ENCODE measurements at places on chromosomes 16 and 17. TPM values are rescaled to one million over a fixed set of nuclear protein-coding genes. Genes with fewer than 3 reads are reported as not detected.

- no peak for DNase-seq
Observed at GRCh38 chr16:84579936-84580335, 37.9 kb downstream of the COTL1 start.

DNA sequence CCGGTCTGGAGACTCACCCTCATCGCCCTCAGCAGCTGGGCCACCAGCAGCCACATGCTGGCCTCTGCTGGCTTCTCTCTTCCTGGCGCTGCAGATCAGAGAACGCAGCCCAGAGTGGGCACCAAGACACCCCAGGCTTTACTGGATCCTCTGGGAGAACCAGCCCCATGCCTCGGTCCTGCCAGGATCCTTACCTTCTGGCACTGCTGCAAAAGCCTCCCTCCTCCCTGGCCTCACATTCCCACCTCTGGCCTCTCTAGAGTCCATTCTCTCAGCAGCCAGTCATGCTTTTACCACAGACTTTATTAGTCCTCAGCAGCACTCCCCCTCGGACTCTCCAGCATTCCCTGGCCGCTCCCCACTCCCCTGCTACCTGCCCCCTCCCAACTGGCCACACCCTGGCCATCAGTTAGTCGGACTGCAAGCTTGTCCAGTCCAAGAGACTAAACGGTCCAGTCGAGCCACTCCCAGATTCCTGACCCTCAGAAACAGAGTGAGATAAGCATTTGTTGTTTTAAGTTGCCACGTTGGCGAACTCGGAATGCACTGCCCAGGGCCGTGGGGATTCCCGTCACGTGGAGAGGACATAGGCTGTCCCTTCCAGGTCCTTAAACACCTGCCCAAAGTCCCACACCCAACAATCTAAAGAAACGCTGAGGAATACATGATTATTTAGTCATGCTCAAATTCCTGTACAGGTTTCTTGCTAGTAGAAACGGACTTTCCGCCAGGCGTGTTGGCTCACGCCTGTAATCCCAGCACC lies 5.9 kb upstream of the SPG7 start:
- no peak for DNase-seq

- DNase-seq: no peak
Observed at GRCh38 chr16:67456391-67457081, 24.4 kb downstream of the ATP6V0D1 start.

- DNase-seq: no peak
Observed at GRCh38 chr17:74431568-74432423, at the start of gene GPRC5C. Gene GPRC5C (plus strand): TSS chr17:74432088. CDS start chr17:74439777, 7,689 bp downstream.

- no peak for DNase-seq
Observed at GRCh38 chr16:89915303-89916232, 3.1 kb upstream of the MC1R start.

The CPHXL2 gene
- polyA plus RNA-seq: not detected

The KRT33B gene
- polyA plus RNA-seq: not detected

The FAM171A2 gene
- 36.3 TPM for polyA plus RNA-seq

DNA sequence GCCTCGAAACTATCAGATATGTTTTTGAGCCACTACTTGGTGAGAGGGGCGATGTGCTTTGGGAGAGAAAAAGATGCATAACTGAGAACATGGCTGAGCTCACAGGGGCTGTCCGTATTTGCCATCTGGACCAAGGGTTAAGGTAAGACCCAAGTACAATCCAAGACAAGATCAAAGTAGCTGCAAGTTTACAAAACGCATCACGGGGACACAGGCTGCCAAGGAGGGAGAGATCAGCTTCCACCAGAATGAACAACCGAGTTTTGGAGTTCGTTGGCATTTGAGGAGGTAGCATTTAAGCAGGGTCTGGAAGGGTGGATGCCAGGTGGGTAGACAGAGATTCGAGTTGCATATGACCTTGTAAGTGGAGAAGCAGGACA lies 2.2 kb downstream of the PITPNC1 start:
- no peak for DNase-seq

GRCh38 chr17:59418732-59419166 lies 87.3 kb downstream of the YPEL2 start:
- DNase-seq: no peak

- DNase-seq: no peak
Observed at GRCh38 chr17:16905593-16906191, 66.2 kb downstream of the TNFRSF13B start.

DNA sequence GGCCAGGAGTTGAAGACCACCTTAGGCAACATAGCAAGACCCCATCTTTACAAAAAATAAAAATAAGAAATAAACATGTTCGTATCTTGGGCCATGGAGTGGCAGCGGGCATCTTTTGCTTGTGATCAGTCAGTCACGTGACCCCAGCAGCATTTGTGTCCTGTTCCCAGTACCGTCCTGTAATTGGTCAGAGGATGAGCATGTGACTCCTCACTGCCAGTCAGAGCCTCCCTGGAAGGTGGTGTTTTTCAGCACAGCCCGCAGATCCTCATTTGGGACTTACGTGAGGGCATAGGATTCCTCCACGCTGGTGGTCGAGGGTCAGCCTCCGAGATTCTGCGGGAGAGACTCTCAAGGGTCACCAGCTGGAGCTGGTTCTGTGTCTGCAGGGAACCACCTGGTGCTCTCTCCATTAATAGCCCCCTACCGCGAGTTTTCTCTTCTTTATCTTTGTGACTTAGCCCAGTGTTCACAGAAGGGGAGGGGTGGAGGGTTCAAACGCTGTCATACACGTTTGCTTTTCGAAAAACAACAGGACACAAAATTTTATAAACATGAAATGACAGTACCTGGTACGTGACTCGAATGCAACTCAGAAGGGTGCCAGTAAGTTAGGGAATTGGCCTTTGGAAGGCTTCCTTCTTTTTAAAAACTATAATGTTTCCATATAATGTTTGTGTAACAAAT lies 17.2 kb downstream of the MRC2 start:
- no peak for DNase-seq

GRCh38 chr17:1515640-1516387 lies 598 bp downstream of the INPP5K start:
- DNase-seq: peak; percentile 84

- no peak for DNase-seq
Observed at GRCh38 chr16:77937473-77938149, 84.7 kb upstream of the CLEC3A start.

The PRSS33 gene
- polyA plus RNA-seq: 0.44 TPM

DNA sequence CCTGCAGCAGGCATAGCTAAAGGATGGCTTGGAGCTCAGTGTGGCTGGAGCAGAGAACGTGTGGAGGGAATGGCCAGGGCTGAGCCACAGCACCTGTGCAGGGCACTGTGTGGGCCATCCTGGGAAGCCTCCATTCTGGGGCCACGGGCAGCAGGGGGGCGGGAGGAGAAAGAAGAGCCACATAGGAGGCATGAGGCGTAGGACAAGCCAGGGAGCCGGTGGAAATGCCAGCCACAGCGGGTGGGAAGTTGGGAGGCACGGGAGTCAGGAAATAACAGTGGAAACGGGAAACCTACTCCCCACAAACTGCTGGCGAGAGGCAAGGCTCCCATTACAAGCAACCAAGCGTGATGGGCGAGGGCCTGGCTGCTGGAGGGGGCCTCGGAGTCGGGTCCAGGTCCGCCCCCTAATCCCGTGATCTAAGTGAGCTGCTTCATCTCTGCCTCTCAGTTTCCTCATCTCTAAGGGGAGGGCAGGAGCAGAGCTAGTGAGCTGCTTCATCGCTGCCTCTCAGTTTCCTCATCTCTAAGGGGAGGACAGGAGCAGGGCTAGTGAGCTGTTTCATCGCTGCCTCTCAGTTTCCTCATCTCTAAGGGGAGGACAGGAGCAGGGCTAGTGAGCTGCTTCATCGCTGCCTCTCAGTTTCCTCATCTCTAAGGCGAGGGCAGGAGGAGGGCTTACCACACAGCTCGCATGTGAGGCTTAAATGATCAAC lies 104.9 kb downstream of the ADCY9 start:
- no peak for DNase-seq

DNA sequence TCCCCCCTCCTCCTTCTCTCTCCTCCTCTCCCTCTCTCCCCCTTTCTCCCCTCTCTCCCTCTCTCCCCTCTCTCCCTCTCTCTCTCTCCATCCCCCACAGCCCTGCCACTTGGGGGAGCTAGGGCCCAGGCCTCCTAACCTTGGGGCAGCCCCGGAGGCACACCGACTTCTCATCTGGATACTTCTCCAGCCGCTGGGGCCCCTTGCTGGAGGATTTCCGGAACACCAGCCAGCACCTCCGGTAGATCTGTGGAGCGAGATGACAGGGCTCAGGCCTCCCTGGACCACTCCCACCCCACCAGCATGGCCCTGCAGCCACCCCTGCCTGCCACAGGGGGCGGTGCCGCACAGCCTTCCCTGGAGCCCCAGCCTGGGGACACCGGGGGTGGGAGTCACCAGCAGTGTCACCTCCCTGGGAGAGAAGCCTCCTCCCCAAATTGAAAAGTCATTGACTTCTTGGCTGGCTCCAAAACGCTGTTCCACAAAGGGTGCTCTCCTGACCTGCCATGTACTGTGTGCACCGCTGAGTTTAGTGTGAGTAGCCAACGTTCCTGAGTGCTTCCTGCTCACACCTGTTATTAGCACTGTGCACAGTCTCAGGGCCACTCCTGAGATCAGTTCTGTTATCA lies 10.5 kb downstream of the DOK4 start:
- no peak for DNase-seq

The KCNG4 gene
- polyA plus RNA-seq: not detected

The DOC2A gene
- 2.7 TPM for polyA plus RNA-seq

DNA sequence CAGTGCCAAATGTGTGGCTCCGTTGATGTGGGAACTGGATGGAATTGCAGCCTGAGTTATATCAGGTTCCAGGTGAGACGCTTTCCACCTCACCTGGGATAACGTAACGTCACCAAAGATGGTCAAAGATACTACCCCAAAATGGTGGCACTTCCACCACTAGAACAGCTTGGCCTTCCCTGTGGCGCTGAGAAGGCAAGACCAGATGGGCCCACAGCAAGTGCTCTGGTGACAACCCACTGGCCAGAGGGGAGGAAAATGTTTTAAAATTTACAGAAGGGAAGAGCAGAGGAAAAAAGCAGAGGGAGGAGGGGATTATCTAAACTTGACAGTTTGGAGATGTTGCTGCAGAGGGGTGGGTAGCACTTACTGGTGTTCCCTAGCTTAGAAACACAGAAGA lies 7.5 kb upstream of the ITGA2B start:
- DNase-seq: no peak

- no peak for DNase-seq
Observed at GRCh38 chr17:76920364-76921139, 52.3 kb downstream of the MGAT5B start.

The PARN gene
- 38.1 TPM for polyA plus RNA-seq

DNA sequence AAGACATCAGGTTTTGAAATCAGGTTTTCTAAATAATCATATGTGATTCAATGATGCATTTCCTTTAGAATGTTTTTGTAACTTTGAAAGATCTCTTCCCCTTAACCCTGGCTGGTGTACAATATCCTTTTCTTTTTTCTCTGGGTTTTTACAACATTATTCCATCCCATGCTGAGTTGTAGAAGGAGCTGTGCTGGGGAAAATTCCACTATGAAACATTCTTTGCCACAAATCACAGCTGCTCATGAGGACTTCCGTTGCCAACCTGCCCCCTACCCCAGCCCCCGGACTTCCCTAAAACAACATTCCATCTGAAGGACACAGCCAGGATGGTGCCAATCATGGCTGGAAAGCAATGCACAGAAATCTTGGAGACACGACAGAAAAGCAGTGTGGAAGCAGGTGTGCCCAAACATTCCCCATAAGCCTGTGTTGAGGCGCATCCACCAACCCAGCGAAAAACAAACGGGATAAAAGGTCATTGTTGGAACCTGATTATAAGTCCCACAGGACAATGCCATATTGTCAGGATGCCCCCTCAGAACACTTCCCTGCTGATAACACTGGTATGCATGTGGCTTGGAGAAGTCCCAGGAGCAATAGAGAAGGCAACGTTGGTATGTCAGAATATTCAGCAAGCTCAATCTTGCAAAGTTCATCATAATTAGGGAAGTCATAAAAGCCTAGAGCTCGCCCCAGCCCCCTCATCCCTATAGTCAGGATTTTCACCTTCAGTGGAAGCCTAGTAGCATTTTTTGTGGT lies 475.0 kb downstream of the HS3ST3B1 start:
- no peak for DNase-seq

The CCL16 gene
- polyA plus RNA-seq: 0.39 TPM

DNA sequence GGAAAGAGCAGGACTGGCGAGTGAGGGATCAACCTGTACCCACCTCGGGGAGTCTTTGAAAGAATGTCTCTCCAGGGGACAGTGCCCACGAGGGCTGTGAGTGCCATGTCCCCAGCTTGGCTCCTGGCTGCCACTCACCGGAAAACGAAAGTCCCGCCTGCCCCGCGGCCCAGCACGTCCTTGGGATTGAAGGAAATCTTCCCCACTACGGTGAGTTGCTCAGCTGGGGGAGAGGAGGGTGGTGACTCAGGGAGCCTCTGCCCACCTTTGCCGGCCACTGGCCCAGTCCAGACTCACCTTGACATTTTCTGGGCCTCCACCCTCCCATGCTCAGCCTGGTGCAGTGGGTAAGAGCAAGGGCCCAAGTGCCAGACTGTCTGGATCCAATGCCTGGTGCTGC lies 17.1 kb downstream of the PLK1 start:
- DNase-seq: no peak

GRCh38 chr17:82820278-82821251 lies 19.3 kb downstream of the ZNF750 start:
- no peak for DNase-seq

GRCh38 chr17:38864636-38865398 lies 5.0 kb upstream of the LASP1 start:
- DNase-seq: no peak

DNA sequence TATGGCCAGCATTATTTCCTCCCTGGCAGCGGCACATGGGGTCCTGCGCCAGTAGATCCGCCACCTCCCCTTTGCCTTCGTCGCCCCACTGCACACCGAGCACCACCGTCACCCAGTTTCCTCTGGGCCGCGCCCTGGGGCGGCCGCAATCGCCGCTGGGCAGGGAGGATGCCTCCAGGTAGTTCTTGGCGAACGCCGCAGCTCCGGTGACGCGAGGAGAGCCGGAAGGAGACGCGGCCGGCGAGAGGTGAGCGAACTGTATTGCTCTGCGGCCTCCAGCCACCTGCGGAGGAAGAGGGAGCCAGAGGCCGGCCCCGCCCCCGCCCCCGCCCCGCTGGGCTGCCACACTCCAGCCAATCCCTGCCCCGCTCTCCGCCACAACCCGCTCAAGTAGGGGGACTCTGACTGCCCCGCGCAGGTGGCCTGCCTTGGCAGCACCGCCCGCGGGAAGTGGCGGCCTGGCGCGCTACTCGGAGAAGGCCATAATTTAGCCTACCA lies 11.8 kb upstream of the SLFN13 start:
- DNase-seq: peak; percentile 5

The TPSD1 gene
- polyA plus RNA-seq: 0.55 TPM

The DNASE1L2 gene
- polyA plus RNA-seq: 0.86 TPM
